ENCODE measurements at places on chromosomes 5 and 9. TPM values are rescaled to one million over a fixed set of nuclear protein-coding genes. Genes with fewer than 3 reads are reported as not detected.

- H3K27ac ChIP-seq = no peak overlapping the region
- peak; percentile 4 for DNase-seq
- no peak overlapping the region for H3K4me3 ChIP-seq
- H3K36me3 ChIP-seq = no peaks in the 10 kb centered on the region
- H3K4me1 ChIP-seq = no peaks in the 10 kb centered on the region
- no peaks in the 10 kb centered on the region for H3K27me3 ChIP-seq
These were observed 614.1 kb downstream of the PTPRD start for GRCh38 chr9:9998491-9999287.

- H3K36me3 ChIP-seq = no peaks in the 10 kb centered on the region
- no peak overlapping the region for H3K4me3 ChIP-seq
- peaks cover 4% of the 10 kb centered on the region for H3K4me1 ChIP-seq
- H3K27me3 ChIP-seq = peaks cover 3% of the 10 kb centered on the region
- no peak for DNase-seq
- H3K27ac ChIP-seq = no peak overlapping the region
These were observed 114.2 kb upstream of the PHYKPL start for GRCh38 chr5:178346607-178347334.

GRCh38 chr9:78030553-78031443, 813 bp downstream of the GNAQ start:
- H3K27me3 ChIP-seq = no peaks in the 10 kb centered on the region
- peak overlapping the region; percentile 87 for H3K4me3 ChIP-seq
- H3K27ac ChIP-seq = peak overlapping the region; percentile 64
- peaks cover 53% of the 10 kb centered on the region for H3K4me1 ChIP-seq
- no peaks in the 10 kb centered on the region for H3K36me3 ChIP-seq
- no peak for DNase-seq

DNA sequence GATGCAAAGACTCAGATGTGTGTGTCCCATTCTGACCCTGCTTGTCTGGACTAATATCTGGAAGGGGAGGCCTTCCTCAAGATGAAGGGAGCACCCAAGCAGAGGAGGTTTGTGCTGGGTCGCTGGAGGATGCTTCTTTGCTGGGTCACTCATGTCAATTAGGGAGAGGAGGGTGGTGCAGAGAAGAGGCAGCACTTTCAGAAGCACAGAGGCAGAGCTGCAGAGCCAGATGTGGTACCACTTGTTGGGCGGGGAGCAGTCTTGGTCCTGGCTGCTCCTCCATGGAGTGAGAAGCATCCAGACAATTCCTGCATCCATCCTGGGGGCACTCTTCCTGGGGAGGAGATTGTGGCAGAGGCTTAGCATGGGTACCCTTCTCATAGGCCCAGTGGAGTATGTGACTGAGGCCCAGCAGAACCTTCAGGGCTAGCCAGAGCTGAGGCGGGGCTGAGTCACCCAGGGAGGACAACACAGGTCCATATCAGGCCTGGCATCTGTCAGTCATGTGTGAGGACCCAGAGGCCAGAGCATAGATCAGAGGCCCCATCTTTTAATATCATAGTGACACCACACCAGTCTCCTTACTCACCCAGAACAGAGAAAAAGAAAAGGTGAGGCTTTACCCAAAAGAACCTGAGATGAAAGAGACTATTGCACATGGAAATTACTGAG, 59.8 kb downstream of the TNFSF15 start:
- no peaks in the 10 kb centered on the region for H3K27me3 ChIP-seq
- no peaks in the 10 kb centered on the region for H3K36me3 ChIP-seq
- no peaks in the 10 kb centered on the region for H3K4me1 ChIP-seq
- H3K27ac ChIP-seq = no peak overlapping the region

GRCh38 chr5:176784218-176785165, 25.9 kb upstream of the UNC5A start:
- no peaks in the 10 kb centered on the region for H3K36me3 ChIP-seq
- H3K27ac ChIP-seq = no peak overlapping the region
- H3K4me1 ChIP-seq = peaks cover 13% of the 10 kb centered on the region
- DNase-seq = peak; percentile 15

DNA sequence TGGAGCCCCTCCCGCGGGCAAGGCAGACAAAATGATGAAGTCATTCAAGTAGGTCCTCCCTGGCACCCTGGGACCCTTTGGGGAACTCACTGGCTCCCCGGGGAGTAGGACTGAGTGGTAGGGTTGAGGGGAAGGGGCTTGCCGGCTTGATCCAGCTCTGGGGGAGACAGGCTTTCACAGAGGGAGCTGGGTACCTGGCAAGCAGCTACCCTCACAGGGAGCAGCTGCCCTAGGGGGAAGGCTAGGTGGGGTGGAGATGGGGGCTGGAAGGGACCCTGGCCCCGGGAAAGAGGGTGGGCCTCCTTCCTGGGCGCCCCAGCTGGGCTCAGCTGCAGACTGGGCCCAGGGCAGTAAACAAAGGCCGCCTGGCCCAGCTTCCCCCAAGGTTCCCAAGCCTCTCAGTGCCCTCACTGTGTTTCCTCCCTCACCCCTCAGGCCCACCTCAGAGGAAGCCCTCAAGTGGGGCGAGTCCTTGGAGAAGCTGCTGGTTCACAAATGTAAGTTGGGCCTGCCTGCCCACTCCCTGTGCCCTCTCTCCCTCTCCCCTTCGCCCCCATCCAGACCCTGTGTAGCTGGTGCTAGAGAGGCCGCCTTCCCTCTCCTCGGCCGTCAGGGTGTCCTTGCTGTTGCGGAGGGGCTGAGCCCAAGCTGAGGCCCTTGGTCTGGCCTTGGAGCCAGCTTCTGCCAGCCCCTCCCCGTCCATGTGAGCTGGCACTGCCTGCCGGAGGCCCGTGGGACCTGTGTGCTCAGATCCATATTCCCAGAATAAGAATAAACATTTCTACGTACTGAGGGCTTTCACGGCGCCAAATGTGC, 131.2 kb downstream of the RGS3 start:
- H3K27ac ChIP-seq = peak overlapping the region; percentile 54
- H3K4me3 ChIP-seq = peak overlapping the region; percentile 42
- H3K27me3 ChIP-seq = no peaks in the 10 kb centered on the region
- no peak for DNase-seq
- peaks cover 35% of the 10 kb centered on the region for H3K4me1 ChIP-seq
- H3K36me3 ChIP-seq = peaks cover 10% of the 10 kb centered on the region

DNA sequence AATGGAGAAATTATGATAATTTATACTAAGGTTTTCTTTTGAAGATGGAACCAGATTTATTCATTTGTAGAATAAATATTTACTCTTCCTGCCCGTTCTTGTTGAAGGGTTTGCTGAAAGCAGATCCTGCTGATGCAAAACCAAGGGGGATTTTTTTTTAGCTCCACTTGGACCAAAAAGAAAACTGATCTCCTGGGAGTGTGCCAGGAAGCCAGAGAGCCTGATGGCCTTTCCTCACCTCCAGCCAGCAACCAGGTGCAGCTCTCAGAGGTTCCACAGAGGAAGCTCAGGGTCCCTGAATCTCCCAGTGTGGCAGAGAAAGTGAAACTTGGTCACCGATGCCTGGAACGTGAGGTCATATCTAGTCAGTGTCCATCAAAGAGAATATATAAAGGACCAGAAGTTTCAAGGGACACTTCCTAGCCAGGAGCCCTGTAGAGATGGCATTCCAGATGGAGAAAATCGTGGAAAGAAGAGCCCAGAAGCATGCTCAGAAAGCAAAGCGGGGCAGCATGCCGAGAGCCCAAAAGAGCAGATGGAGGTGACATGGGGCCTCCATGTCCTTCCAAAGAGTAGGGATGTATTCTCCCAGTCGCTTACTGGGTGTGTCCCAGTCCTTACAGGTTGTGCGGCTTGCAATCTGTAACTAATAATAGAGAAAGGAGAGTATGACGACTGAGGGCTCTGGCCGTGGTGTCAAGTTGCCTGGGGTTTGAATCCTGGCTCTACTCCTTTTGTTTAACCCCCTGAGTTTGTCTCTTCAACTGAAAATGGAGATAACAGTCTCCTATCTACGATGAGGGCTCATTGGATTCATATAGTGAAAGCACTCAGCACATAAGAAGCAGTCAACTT, 12.2 kb downstream of the AFAP1L1 start:
- H3K36me3 ChIP-seq = no peaks in the 10 kb centered on the region
- H3K27ac ChIP-seq = no peak overlapping the region
- no peak overlapping the region for H3K4me3 ChIP-seq
- no peaks in the 10 kb centered on the region for H3K4me1 ChIP-seq

DNA sequence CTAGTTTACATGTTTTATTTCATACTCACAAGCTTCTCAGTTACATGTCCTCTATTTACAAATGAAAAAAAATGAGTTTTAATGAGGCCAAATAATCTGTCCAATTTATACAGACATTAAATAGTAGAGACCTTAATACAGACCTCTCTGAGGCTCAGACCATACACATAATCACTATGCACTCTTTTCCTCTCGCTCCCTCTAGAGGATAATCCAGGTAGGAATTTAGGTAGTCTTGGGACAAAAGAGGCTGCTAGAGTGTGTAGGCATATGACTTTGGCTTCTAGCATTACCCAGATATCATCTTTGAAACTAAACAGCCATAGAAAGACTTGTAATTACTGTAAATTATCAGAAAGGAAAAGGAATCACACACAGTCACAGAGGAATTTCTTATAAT, 444.7 kb downstream of the HINT1 start:
- H3K27ac ChIP-seq = no peak overlapping the region
- H3K27me3 ChIP-seq = no peaks in the 10 kb centered on the region
- H3K4me1 ChIP-seq = no peaks in the 10 kb centered on the region
- H3K36me3 ChIP-seq = no peaks in the 10 kb centered on the region
- H3K4me3 ChIP-seq = no peak overlapping the region

DNA sequence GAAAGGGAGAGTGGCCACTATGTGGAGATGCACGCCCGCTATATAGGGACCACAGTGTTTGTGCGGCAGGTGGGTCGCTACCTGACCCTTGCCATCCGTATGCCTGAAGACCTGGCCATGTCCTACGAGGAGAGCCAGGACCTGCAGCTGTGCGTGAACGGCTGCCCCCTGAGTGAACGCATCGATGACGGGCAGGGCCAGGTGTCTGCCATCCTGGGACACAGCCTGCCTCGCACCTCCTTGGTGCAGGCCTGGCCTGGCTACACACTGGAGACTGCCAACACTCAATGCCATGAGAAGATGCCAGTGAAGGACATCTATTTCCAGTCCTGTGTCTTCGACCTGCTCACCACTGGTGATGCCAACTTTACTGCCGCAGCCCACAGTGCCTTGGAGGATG, 19.8 kb downstream of the RGMB start:
- peaks cover 5% of the 10 kb centered on the region for H3K36me3 ChIP-seq
- no peak overlapping the region for H3K4me3 ChIP-seq
- DNase-seq = no peak
- no peaks in the 10 kb centered on the region for H3K4me1 ChIP-seq
- no peak overlapping the region for H3K27ac ChIP-seq
- no peaks in the 10 kb centered on the region for H3K27me3 ChIP-seq

The DNLZ gene
- 8.0 TPM for total RNA-seq

DNA sequence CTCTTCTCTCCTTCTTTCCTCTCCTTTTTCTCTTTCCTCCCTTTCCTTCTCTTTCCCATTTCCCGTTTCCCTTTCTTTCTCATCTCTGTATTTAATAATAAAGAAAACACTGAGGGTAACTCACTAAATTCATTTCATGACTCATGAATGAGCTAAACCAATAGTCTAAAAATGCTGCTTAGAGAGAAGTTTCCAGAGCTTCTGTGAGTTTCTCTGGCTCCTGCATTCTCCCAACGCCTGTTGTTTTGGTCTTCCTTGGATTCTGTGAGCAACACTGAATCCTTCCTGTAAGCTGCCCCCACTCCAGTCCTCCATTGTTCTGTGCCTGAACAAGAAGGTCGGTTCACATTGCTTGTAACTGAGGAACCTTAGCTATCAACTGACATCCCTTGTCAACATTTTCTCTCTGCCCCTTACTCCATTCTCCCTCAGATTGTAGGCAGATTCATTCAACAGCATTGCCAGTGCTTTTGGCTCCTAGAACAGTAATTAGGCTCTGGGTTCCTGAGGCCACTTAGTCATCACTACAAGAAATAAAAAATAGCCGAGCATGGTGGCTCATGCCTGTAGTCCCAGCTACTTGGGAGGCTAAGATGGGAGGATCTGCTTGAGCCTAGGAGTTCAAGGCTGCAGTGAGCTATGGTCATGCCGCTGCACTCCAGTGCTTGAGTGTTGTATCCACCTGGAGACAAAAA, 237.7 kb upstream of the KLF4 start:
- no peaks in the 10 kb centered on the region for H3K36me3 ChIP-seq
- no peak overlapping the region for H3K4me3 ChIP-seq
- no peaks in the 10 kb centered on the region for H3K27me3 ChIP-seq
- no peak overlapping the region for H3K27ac ChIP-seq
- DNase-seq = no peak

DNA sequence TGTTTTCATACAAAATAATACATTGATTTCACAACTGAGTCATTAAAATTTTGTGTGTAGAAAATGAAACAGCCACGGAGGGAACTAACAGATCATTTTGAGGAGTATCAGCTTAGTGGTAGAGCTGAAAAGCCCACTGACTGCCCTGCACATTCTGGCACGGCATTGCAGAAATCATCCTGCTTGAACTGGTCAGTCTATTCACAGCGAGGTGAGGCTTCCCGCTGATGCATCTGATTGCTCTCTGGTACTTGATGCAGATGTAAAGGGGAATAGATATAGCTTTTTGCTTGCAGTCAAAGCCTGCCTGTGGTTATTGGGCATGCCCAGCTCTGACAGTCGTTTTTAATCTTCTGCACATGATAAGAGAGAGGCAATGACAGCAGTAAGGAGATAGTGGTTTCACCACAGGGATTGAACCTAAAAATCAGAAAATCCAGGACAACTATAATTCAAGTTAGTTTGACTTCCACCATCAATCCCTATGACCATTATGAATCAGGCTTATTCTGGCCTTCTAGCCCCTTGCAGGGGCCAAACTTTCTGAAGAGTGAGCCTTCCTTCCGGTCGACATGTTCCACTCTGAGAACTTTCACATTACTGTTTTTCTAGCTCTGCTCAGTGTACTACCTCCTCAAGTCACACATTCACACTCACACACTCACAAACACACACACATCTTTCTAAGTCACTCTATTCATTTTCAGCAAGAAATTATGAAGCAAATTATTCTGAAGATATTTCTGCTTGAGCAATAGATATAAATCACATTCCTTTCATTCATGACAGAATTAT, 782.8 kb upstream of the NUDT12 start:
- no peak overlapping the region for H3K4me3 ChIP-seq
- no peaks in the 10 kb centered on the region for H3K36me3 ChIP-seq
- DNase-seq = no peak

GRCh38 chr9:111898331-111899096, 1.9 kb downstream of the UGCG start:
- H3K4me1 ChIP-seq = peaks cover 61% of the 10 kb centered on the region
- no peaks in the 10 kb centered on the region for H3K36me3 ChIP-seq
- no peak overlapping the region for H3K27ac ChIP-seq
- H3K4me3 ChIP-seq = peak overlapping the region; percentile 72

The CORO2A gene
- 19.8 TPM for total RNA-seq

DNA sequence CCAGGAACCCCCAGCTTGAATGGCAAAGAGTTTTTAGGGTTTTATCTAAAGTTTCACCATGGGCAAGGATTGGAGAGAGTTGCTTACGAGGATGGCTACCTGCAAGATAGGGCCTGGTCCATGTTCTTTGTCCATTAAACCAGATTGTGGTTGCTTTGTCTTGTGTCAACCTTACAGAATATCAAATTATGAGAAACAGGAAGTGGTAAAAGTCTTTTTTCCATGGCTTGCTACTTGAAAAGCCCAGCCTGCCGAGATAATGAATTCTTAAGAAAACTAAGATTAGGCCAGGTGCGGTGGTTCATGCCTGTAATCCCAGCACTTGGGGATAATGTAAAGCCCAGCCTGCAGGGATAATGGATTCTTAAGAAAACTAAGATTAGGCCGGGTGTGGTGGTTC, 24.4 kb downstream of the ZNF474 start:
- no peak for DNase-seq
- no peak overlapping the region for H3K27ac ChIP-seq
- H3K36me3 ChIP-seq = no peaks in the 10 kb centered on the region
- no peak overlapping the region for H3K4me3 ChIP-seq
- H3K27me3 ChIP-seq = no peaks in the 10 kb centered on the region

GRCh38 chr5:3694819-3695218, 99.2 kb downstream of the IRX1 start:
- no peak overlapping the region for H3K4me3 ChIP-seq
- no peaks in the 10 kb centered on the region for H3K4me1 ChIP-seq
- H3K27ac ChIP-seq = no peak overlapping the region
- no peak for DNase-seq

The PCDHB10 gene
- not detected for total RNA-seq
